Muscle of back (tissue), 13 donors: ENCODE measurements at places on chromosomes 16 and 17. TPM values are rescaled to one million over a fixed set of nuclear protein-coding genes. Genes with fewer than 3 reads are reported as not detected.

MAPK8IP3 gene
- polyA plus RNA-seq, result 43.6 TPM

SLC12A3 gene
- 0.10 TPM for polyA plus RNA-seq

CUEDC1 gene
- polyA plus RNA-seq, result 47.7 TPM

PRCD gene
- 2.2 TPM for polyA plus RNA-seq

SLFN14 gene
- polyA plus RNA-seq, result 0.30 TPM

IL32 gene
- polyA plus RNA-seq, result 127 TPM

TMC8 gene
- 3.4 TPM for polyA plus RNA-seq

SULT1A2 gene
- polyA plus RNA-seq, result 0.62 TPM

HSBP1 gene
- 130 TPM for polyA plus RNA-seq

STAT5A gene
- polyA plus RNA-seq, result 19.0 TPM

LRRC75A gene
- 8.0 TPM for polyA plus RNA-seq

KRT9 gene
- 0.08 TPM for polyA plus RNA-seq

CD7 gene
- 5.9 TPM for polyA plus RNA-seq

C16orf86 gene
- polyA plus RNA-seq, result 2.6 TPM

ZNF200 gene
- 6.2 TPM for polyA plus RNA-seq

MARF1 gene
- polyA plus RNA-seq, result 45.4 TPM

PIPOX gene
- polyA plus RNA-seq, result 2.0 TPM

MRC2 gene
- 112 TPM for polyA plus RNA-seq
